Myocyte (in vitro differentiated cells): ENCODE measurements at places on chromosomes 3 and 15.
A peak's percentile ranks its signal among the peaks of the same experiment; 100 is the strongest.

GRCh38 chr3:10454907-10455544, 50.4 kb downstream of the ATP2B2 start:
- DNase-seq = no peak

DNA sequence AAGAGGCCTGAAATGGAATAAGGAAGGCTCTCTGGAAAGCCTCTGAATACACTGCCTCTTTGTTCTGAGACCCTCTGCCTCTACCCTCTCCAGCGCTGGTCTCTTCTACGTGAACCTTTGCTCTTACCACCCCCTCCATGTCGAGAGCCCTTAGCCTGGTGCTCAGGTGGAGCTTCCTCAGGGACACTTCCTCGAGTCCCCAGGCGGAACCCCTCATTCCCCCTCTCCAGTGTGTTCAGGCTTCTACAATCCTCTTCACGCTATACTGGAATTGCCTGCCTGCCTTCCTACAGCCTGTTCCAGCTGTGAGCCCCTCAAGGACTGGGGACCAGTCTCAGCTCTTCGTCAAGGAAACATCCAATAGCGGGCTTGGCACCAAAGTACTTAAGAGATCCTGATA, 7.4 kb downstream of the STIMATE start:
- no peak for DNase-seq

- no peak for DNase-seq
These were observed 25.8 kb downstream of the CRABP1 start for GRCh38 chr15:78365917-78366316.

DNA sequence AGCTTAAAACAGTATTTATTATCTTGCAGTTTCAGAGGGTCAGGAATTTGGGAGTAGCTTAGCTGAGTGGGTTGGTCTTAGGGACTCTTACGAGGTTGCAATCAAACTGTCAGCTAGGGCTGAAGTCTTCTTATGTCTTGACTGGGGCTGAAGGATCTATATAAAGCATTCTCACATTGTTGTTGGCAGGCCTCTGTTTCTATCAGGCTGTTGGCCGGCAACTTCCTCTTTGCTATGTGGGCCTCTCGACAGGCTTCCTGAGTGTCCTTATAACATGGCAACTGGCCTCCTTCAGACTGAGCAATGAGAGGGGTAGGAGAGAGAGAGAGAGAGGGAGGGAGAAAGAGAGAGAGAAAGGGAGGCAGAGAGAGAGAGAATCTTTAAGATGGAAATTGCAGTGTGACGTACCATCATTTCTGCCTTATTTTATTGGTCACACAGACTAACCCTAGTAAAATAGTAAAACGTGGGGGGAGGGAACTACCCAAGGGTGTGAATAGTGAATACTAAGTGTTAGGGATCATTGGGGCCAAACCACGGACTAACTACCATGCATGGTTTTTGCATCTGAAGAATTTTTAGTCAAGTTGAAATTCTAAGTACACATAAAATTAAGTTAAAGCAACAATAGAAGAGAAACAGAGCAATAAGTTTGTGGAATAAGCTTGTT, 16.1 kb downstream of the FGF7 start:
- DNase-seq = no peak

DNA sequence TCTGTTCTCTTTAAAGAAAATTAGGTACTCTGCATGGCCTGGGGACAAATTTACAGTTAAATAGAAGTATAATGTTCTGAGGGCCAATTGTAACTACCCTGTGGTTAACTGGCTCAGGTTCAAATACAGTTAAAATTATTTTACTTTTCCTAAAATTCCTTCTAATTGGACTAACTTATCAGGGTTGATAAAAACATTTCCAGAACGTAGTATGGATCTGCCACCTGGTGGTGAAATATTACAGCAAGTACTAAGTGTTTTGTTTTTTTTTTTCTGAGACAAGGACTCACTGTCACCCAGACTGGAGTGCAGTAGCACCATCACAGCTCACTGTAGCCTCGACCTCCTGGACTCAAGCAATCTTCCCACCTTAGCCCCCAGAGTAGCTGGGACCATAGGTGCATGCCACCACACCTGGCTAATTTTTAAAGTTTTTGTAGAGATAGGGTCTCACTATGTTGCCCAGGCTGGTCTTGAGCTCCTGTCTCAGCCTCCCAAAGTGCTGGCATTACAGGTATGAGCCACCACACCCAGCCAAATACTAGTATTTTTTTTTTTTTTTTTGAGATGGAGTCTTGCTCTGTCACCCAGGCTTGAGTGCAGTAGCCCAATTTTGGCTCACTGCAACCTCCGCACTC, 29.2 kb downstream of the NEO1 start:
- peak; percentile 57 for DNase-seq
